SK-N-SH (cell line): ENCODE measurements at places on chromosomes 3 and 15. TPM values are rescaled to one million over a fixed set of nuclear protein-coding genes. Genes with fewer than 3 reads are reported as not detected.

DNA sequence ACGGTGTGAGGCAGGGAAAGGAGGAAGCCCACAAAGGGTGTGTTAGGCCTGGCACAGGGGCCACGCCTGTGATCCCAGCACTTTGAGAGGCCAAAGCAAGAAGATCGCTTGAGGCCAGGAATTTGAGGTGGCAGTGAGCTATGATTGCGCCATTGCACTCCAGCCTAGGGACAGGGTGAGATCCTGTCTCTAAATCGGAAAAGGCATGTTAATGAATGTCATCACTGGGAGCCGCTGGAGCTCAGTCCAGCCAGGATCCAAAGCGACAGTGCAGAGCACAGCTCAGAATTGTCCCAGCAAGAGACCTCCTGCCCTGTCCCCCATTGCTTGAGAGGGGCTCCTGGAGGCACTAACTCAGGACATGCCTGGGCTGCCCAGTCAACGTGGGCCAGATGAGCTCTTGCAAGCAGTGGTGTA, 15.0 kb upstream of the FBLN2 start:
- DNase-seq = no peak

DNA sequence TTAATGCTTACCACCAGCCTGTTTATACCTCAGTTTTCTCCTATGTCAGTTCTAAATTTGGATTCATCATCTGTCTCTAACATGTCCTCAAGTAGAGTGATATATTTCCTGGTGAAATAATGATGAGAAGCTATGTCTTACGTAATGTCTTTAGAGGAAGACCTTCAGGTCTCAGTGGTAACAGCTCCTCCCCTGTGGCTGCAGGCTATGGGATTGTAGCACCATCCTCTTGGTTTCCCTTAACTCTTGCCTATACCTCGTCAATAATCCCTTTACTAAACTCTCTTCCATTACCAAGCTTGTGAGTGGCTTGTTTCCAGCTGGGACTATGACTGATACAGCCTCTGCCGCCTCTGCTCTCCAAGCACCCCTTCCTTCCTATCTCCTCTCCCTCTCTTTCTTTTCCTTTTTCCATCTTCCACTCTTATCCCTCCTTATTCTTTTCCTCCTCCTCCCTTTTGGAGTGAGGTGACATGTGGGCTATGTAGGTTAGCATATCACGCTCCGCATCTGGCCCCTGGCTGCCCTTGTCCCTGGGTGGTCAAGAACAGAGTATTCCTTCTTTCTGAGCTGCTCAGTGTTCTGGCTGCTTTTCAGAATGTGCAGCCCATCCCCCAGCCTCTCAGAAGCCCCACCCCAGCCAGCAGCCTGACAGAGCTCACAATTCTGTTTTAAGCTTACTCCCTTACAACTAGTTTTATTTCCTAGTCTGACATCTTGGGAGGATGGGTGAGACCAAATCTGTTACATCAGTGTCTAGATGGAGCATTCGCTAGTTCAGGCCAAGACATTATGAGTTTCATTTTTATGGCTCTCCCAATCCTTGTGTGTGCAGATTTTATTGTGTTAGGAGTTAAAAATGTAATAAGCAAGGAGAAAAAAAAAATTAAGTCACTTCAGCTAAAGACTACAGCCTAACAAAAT, 75.0 kb upstream of the RNU6-1 start:
- no peak for DNase-seq

DNA sequence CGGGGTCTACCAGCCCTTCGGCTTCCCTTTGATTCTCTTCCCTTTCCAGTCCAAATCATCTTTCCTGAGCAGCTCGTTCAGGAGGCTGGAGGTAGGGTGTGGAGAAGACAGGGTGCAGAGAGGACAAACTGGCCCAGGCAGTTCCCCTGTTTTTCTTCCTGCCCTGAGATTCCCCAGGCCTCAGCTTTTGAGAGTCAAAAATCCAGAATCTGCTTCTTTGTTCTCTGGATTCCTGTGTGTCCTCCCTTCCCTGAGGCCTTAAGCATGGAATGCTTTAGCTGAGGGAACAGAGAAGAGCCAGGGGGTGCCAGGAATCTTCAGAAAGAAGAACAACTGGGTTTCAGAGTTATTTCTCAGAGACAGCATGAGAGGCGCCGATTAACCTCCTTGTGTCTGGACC, 26.7 kb upstream of the LRTM1 start:
- no peak for DNase-seq

DNA sequence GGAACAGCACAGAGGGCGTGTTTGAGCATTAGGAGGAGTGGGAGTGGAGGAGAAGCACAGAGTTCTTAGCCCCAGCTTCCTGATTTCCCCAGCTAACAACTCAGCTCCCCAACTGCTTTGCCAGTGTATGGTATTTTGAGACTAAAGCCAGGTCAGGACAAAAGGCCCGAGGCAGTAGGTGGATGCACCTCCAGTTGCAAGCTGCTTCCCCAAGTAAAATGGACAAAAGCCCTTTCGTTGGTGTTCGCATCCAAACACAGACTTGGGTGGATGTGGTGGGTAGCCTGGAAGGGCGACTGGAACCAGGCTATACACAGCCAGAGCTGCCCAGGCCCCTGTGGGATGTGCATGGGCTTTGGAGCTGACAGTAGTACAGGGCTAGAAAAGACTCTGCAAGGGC, 12.3 kb upstream of the EHD4 start:
- no peak for DNase-seq

DNA sequence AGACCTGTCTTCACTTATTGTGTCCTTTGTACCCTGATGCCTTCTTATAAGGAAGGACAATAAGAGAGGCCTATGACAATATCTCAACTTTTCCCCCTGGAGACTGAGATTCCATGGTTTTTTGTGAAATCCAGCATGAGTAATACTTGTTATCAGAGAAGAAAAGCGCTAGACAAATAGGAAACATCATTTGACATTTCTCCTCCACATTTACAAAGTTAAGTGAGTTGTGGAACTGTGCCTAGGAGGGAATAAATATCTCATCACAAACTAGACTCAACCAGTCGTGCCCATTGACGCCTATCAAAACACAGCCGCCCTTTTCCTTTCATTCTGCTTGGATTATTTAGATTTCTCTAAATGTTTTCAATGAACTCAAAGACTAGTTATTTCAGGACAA, 253.1 kb downstream of the MECOM start:
- no peak for DNase-seq

DNA sequence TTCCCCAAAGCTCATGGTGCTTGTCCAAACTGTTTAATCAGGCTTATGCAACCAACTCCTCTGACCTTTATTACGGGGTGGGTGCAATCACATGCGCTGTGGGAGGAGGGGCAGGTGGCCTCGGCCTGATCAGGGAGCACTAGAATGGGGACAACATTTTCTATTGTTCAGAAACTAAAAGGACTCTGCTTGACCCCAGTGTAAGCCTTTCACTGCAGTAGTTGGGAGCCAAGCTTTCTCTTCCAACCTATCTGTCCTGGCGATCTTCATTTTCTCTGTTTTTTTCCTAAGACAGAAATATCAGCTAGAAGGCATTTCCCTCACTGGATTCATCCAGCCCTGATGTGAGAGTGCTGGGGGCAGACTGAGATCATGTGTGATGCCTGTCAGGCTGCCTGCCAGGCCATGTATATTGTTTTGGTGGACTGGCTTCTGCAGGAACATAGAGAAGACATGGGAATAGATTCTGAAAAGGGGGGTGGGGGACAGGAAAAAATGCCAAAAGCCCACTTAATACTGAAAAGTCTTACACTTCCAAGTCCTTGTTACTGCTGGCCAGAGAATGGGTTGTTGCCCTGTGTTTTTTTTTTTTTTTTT, 627.0 kb upstream of the TBL1XR1 start:
- DNase-seq = peak; percentile 65

- DNase-seq = no peak
Observed at GRCh38 chr3:138384976-138385375, 36.6 kb downstream of the MRAS start.

GRCh38 chr15:79192462-79193036, 90.0 kb upstream of the ANKRD34C start:
- no peak for DNase-seq

DNA sequence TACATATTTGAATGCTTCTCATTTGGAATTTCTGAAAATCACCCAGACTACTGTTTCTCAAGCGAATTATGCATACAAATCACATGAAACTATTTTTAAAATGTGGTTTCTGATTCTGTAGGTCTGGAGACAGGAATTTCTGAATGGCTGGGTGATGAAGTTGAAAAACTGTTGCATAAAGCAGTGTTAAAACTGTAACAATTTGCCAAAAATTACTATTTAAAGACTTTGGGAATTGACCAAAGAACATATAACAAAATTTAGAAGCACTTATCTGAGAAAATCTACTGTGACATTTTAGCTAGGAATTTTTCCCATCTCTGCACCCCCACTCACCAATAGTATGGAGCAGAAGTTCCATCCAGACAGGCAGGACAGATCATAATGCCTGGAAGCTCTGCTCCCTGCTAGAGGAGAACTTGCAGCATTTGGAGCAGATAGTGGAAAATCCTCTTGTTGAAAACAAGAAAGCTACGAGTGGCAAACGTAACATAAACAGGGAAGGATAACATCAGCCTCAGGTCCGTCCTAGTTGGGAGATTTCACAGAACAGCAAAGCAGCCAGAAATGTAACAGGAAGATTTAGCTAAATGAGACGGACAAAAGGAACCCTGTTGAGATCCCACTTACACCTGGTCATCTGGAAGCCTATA, 132.3 kb upstream of the MCTP2 start:
- no peak for DNase-seq

GRCh38 chr3:124033360-124034015, 41.6 kb upstream of the ROPN1 start:
- no peak for DNase-seq

DNA sequence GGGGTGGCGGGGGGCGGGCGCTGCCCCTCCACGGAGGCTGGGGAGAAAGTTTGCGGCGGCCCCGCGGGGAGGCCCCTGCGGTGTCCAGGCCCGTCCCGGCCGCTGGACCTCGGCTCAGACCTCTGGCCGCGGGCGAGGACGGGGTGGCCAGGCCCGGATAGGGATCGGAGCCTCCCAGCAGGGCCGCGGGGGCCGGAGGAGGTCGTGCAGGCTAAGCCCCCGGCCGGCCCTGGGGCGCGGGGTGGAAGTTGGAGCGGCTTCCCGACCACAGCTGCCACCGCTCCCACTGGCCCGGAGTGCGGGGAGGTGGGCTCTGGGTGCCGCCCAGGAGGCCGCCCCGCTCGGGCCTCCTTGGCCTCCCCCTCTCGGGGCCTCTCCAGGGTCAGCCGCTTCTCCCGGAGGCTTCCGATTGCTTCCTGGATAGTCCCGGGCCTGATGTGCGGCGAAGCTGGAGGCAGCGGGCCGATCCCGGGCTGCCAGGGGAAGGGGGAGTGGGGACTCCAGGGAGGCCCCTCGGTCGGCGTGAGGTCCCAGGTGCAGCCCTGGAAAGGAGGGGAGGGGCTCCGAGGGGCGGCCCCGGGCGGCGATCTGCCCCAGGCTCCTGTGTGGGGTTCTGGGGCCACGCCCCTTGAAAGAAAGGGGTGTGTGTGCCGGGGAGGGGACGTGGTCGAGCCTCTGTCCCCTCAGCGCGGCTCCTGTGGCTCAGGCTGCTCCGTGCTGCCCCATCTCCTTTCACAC, 907 bp downstream of the PLXNA1 start:
- DNase-seq = peak; percentile 78

Gene ACP3
- 0.19 and 0.30 TPM in 2 replicates for polyA plus RNA-seq

Gene CHST2
- polyA plus RNA-seq = 1.1 and 1.6 TPM in 2 replicates

Gene ELL3
- polyA plus RNA-seq = 0.67 and 0.89 TPM in 2 replicates

Gene CACNA2D3
- polyA plus RNA-seq = 0.15 and 0.36 TPM in 2 replicates

Gene PRSS50
- polyA plus RNA-seq = not detected in 2 replicates

Gene SPESP1
- not detected in 2 replicates for polyA plus RNA-seq

Gene ZNF280D
- 5.4 and 7.3 TPM in 2 replicates for polyA plus RNA-seq

Gene FBXW12
- 0.07 TPM in 1 of 2 replicates, not detected in the other for polyA plus RNA-seq
